Activated CD4-positive, CD25-positive, alpha-beta regulatory T cell treated with anti-CD3 and anti-CD28 coated beads, Interleukin-2, amount 50 U/mL, for 24 hours (primary cell): ENCODE measurements at places on chromosomes 1 and 21.

DNA sequence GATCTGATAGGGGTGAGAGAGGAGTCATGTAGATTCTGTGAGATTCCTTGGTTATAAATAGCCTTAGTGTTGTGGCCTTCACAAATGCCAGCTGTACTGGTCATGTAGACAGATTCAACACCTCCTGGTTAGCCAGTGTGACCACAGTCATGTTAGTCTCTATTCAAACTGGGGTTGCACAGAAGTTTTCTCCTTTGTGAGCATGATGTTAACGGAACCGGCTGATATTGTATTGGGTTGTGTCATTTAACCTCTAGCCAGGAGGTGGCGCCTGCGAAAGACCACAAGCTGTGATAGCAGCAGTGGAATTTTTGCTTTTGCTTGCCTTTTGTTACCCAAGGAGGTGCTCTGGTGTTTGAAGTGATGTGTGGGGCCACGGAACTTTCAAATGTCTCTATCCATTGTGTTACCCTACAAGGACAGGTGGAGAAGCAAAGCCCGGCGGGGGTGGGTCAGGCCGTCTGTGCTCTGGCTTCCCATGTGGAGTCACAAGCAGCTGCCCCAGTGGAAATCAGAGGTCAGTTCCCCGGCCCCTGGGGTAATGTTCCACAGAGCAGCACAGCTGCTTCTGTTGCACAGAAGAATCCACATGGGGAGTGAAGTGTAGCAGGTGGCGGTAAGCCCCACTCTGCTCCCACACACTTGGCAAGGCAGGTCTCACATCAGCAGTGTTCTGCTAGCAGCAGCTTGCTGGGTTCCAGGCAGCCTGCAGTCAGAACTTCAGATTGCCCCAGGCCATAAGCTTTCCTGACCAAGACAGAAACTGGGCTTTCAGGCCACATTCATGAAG, 112.6 kb downstream of the ADAMTS1 start:
- no peak for ATAC-seq

DNA sequence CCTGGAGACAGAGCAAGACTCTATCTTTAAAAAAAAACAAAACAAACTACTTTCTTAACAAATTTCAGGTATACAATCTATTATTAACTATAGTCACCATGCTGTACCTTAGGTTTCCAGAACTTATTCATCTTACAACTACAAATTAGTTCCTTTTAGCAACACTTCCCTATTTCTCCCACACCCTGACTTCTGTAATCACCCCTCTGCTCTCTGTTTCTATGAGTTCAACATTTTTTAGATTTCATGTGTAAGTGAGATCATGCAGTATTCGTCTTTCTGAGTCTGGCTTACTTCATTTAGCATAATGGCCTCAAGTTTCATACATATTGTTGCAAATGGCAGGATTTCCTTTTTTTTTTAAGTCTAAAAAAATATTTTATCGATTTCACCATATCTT, 77.9 kb upstream of the LPGAT1 start:
- no peak for ATAC-seq

GRCh38 chr1:18700530-18700929, 69.9 kb downstream of the PAX7 start:
- no peak for ATAC-seq

DNA sequence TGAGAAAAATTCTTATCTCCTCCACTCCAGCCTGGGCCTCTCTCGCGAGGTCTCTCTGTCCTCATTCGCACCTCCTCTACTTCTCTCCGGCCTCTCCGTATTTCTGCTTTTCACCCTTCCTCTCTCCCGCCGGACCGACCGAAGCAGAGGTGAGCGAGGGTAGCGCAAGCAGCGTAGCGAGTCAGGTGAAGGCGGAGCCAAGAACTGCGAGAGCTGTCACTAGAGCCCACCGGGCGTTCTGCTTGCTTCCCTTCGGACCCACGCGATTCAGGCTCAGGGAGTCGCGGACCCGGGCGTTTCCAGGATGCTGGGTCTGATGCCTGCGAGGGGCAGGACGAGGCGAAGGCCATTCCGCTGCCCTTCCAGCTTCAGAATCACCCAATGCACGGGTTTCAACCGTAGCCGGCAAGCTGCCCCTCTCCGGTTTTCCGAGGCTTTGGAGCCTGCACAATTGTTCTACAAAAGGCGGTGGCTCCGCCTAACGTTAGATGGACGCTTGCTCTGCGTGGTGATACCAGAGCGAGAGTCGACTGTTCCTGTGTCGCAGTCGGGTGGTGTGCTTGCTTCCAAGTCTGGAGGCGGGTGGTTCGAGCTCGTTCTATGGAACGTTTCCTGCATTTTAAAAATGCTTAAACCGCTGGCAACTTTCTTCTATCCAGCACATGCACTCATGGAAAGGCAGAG, 310.2 kb downstream of the FAM72C start:
- ATAC-seq, result no peak

DNA sequence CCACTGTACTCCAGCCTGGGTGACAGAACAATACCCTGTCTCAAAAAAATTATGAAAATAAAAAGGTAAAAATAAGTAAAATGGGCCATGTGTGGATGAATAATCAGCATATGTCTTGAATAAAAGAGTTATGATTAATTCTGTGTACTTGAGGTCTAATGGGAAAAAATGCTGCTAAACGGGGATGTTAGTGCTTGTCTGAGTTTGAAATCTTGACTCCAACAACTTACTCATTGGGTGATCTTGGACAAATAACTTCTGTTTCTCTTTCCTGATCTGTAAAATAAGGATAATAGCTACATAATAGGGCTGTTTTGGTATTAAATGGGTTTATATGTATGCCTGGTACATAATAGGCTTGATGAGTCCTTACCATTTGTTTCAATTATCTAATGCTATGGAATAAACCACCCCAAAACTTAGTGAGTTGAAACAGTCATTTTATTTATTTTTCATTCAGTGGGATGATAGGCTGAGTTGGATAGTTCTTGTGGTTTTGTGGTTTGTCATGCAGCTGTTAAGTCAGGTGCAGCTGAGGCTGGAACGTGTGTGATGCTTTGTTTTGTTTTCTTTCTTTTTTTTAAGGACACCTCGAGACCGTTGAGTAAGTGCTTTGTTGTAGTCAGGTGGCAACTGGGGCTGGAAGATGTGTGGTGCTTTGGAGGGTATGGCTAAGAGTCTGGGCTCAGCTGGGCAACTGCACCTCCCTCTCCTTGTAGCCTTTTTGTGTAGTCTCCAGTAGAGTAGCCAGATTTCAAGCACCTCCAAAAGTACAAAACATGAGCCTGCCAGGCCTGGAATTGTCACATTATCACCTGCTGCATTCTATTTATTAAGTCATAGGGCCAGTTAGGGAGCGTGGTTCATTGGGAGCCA, 4.9 kb downstream of the MDM4 start:
- ATAC-seq, result peak; percentile 60

- no peak for ATAC-seq
Observed at GRCh38 chr21:46606427-46606813, 1.5 kb upstream of the S100B start.

- no peak for ATAC-seq
Observed at GRCh38 chr1:53594391-53595180, 135.4 kb downstream of the DMRTB1 start.

DNA sequence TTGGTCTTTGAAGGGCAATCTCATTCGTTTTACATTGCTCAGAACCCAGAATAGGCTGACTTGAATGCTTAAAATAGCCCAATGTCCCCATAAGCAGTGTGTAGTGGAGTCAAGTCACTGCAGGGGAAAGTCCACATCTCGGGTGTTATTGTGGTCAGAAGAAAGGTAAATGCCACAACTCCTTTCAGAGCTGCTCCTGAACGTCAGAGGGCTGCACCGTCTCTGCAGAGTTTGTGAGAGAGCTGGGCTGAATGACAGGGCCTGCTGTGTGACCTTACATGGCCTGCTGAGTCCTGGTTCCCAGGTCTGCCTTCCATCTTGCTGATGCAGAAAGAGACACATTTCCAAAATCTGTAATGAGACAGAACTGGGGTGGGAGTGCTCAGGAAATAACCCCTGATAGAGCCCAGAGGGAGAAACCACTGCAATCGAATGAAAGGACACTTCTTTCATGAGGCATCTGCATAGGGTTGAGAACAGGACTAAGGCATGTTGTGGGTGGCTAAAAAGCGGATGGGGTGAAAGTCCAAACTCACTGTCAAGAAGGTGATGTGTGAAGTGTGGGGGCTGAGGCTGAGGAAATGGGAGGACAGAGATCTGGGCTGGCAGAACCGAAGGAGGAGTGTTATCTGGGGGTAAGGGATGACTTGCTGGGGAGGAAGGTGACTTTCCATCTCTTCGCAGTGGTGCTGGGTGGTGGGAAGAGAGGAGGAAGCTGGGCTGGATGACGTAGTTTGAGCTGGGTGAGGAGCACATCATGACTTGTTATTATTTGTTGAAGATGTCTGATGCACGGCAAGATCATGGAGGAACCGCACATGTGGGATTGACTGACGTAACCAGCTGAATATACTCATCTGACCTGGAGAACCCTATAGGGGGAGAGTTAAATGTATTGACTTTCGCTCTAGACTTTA, 33.7 kb downstream of the XCL2 start:
- peak; percentile 25 for ATAC-seq

- ATAC-seq, result no peak
Observed at GRCh38 chr1:29754573-29755375, 518.5 kb downstream of the PTPRU start.

DNA sequence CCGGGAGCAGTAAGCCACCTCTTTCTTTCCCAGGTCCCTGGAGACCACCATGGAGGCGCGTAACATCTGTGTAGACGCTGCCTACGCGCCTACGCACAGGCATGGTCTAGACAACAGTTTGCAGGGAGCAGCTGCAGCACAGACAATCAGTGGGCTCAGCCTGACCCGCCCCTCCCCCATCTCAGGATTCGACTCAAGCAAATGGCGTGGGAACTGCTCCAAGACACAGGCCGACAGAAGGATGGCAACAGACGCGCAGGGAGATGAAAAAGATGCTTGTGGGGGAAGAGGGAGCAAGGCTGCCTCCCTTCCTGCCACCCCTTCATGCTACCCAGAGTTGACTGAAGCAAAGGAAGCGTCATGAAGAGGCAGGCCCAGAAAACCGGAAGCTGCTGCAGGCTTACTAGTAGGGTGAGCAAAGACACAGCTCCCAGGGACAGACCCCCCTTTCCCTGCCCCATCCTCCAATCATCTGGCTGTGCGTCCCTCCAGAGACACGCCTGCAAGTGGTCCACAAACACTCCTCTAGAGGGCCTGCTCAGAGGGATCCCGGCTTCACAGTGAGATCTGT, 19.5 kb downstream of the STK40 start:
- ATAC-seq, result peak; percentile 73

GRCh38 chr1:179541774-179542173, 34.0 kb downstream of the NPHS2 start:
- ATAC-seq, result no peak

- no peak for ATAC-seq
Observed at GRCh38 chr1:228238007-228238406, 30.2 kb downstream of the OBSCN start.

GRCh38 chr1:119275145-119276134, 93.1 kb upstream of the HAO2 start:
- ATAC-seq, result no peak

- no peak for ATAC-seq
Observed at GRCh38 chr1:20476265-20477038, 9.6 kb downstream of the CAMK2N1 start.

GRCh38 chr21:30717105-30717504, 1.5 kb downstream of the KRTAP21-3 start:
- ATAC-seq, result no peak

- ATAC-seq, result no peak
Observed at GRCh38 chr1:153750026-153750995, 22.5 kb downstream of the INTS3 start.

DNA sequence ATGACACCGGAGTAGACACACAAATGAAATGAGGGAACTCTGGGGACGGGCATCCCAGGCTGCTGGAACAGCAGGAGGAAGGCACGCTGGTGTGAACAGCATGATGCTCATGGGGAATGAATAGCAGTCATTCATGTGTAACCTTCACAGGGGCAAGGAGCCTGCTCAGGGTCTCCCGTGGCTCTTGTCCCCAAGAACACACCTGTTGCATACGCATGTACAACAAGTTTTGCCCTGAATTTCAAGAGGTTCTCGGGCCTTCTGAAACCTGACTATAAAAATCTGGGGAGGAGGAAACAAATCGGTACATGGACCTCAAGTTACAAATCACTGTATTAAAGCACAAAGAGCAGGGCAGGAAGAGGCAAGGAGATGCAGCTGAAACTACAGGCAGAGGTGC, 93.4 kb downstream of the RRAGC start:
- no peak for ATAC-seq

- no peak for ATAC-seq
Observed at GRCh38 chr1:202244841-202245261, 51.3 kb downstream of the LGR6 start.

- no peak for ATAC-seq
Observed at GRCh38 chr1:186016856-186017255, 282.7 kb downstream of the HMCN1 start.

- no peak for ATAC-seq
Observed at GRCh38 chr1:108889706-108890384, 13.1 kb downstream of the GPSM2 start.

DNA sequence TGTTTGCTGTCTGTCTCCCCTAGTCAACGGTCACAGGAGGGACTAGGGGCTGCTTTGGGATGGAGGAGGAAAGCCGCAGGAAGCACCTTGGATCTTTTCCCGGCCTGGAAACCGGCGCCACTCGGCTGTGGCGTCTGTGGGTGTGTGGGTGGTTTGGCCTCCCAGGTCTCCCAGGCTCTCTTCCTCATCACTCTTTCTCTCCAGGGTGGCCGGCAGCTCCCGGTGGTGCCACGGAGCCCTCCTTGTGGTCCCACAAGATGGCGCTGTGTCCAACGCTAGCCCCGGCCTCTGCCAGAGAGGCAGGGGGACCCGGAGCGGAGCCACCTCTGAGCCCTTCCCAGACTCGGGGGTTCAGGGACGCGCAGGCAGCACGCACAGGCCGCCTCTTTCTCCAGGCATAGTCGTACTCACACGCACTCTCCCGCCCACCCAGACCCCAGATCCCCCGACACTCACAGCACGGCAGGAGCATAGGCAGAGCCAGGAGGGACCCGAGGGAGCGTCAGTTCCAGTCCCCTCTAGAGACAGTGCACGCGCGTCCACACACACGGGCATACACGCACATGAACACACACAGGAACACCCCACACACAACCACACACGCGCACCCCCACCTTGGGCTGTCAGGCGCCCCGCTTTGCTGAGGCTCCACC, 31.2 kb downstream of the CDCP2 start:
- ATAC-seq, result peak; percentile 34

DNA sequence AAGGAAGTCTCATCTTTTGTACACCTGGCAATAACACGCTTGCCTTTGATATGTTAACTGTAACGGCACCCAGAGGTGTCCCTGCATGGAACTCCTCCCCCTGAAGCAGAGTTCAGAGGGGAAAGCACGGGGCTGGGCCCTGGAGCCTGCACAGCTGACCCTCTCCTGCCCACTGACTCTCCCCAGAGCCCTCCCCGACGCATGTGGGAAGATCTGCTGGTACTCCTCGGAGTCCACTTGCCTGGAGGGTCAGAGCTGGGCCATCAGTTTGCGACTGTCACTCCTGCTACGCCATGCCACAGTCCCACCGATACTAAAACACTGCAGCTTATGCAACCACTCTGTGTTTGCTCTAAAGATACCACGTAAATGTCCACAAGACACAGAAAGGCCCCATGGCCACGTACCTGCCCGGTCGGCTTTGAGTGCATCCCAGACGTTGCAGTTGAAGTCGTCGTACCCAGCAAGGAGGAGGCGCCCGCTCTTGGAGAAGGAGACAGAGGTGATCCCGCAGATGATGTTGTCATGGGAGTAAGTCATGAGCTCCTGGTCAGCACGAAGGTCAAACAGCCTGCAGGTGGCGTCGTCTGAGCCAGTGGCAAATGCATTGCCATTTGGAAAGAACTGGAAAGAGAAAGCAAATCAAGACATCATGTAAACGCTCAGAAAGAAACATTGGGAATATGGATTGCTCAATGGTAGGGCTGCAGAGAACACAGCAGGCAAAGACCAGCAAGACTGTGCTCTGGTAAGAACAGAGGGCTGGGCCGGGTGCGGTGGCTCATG, 10.6 kb upstream of the NADK start:
- ATAC-seq, result no peak
